Activated gamma-delta T cell (primary cell): ENCODE measurements at places on chromosomes 1 and 21.

DNA sequence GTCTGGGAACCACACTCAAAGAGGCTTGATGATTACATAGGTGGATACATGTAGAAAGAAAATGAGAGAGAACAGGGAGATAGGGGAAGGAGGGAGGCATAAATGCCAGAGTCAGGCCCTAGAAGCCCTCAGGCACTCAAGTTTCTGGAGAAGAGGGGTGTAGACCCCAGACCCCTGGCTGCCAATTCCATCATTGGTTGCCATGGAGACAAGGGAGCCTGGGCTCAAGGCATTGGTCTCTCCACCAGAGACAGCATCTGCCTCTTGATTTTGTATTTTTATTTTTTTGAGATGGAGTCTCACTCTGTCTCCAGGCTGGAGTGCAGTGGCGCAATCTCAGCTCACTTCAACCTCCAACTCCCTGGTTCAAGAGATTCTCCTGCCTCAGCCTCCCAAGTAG is 114.3 kb upstream of the GRIK3 start:
- DNase-seq, result no peak

- DNase-seq, result no peak
Observed at GRCh38 chr1:173330149-173330951, 123.2 kb upstream of the TNFSF4 start.

- DNase-seq, result no peak
Observed at GRCh38 chr21:40540216-40540615, 306.7 kb downstream of the DSCAM start.

- DNase-seq, result no peak
Observed at GRCh38 chr21:45162115-45162514, 87.7 kb downstream of the ADARB1 start.

GRCh38 chr21:31268090-31268489 is 76.0 kb downstream of the TIAM1 start:
- no peak for DNase-seq

- DNase-seq, result peak; percentile 97
Observed at GRCh38 chr1:1231400-1232207, at the start of gene SDF4. SDF4 (minus strand) TSS chr1:1232001; CDS start chr1:1228772, 3,229 bp downstream.

DNA sequence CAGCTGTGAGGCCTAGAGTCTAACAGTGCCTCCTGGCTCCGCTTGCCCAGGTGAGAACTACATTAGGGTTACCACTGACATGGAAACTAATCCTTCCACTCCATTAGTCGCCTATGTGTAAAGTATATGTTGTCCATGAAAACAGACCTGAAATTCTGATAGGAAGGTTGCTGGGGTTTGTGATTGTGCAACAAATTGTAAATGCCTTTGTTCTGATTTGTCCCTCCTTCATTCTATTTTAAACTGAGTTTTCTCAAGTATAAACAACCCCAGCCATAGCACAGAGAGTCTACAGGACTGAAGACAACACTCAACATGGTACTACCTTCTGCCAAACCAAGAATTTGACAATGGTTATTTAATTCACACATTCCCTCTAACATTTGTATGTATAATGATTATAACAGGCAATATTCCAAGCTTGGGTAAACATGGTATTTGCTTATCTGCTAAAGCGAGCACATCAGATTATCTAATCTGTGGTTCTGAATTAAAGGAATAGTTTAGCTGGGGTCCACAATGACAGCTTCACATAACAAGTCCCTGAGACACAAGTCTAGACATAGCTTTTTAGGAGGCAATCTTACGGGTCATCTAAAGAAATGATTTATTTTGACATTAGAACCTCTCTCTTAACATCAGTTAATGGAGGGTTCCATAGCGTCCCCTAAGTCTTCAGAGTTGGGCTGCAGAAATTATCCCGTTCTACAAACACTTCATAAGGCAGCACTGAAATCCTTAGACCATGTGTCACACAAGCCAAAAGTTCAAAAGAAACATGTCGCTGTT is 633.0 kb downstream of the SMYD3 start:
- no peak for DNase-seq

- DNase-seq, result no peak
Observed at GRCh38 chr1:218164930-218165700, 120.0 kb upstream of the RRP15 start.

- DNase-seq, result peak; percentile 78
Observed at GRCh38 chr21:39388038-39388810, 39.3 kb upstream of the HMGN1 start.

DNA sequence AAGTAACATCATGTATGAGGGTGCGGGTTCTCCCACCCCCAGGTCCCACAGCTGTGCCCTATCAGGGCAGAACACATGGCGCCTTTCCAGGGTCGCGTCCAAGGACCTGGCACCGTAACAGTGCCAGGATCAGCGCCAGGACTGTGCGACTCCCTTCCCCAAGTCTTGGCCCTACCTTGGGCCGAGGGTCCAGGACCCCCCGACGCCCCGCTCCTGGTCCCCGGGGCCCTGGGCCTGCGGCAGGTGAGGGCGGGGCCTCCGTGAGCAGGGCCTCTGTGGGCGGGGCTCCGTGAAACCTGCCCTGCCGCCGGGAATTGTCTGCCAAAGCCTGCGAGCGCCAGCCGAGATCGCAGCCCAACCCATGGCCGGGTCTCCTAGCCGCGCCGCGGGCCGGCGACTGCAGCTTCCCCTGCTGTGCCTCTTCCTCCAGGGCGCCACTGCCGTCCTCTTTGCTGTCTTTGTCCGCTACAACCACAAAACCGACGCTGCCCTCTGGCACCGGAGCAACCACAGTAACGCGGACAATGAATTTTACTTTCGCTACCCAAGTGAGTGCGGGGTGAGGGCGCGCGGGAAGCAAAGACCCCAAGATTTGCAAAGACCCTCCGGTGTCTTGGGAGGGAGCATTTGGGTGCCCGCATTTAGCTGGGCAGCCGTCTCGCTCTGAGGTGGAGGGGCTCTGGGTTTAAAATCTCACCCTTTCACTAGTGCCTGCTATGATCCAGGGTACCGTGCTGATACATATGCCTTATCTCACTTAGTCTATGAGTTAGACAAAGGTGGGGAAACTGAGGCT is at the start of gene RHBG:
Gene RHBG, plus strand, starts transcription at position 323 of the 796 bp plus-strand sequence. Its CDS starts 39 bp downstream, at position 362.
- no peak for DNase-seq

GRCh38 chr1:21237446-21238088 is 52.7 kb downstream of the ECE1 start:
- no peak for DNase-seq

DNA sequence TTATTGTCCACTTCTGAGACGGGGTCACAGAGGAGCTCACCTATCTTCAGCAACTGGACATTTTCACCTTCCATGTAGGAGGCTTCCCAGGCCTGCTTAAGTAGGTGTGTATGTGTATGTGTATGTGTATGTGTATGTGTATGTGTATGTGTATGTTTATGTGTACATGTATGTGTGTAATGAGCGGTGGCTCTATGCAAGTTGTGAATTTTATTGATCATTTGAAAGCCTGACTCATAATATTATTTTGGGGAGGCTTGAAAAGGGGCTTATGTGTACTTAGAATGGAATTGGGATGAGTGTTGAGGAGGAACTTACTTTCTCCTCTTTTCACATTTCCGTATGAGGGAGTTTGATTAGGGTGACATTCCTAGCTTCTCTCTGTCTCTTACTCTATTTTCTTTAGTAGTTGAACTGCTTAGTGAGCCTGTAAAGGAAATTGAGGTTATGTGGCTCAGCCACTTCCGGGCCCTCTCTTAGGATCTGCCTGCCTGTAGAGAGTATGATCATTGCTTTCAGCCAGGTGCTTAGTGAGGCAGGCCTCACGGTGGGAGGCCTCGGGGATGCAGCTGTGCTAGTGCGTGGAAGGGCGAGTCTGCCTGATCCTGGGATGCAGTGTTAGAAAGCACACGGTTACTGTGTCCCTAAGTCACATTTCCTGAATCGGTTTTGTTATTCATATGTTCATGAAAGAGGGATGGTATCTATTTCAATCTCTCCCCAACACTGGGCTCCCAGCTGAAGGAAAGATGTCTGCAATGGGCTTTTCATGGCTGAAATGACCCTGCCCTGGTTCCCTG is 61.0 kb downstream of the IER5 start:
- no peak for DNase-seq

GRCh38 chr1:41192456-41193178 is 49.5 kb downstream of the SCMH1 start:
- DNase-seq, result no peak

DNA sequence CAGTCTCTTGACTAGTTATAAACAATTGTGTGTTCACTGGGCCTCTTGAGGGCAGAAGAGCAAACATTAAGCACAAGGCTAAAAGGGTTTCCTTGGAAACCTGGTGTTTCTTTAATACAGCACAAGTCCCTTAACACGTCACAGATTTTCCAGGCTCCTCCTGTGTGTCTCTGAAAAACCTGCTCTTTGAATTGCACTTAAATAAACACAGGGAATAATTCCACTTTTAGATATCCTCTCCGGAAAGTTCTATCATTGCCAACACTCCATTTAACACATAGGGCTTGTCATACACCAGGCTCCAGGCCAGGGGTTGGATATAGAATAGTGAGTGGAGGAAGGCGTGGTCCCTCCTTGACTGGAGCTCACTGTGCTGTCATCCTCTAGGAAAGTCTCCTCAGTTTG is 442.6 kb downstream of the DSCAM start:
- no peak for DNase-seq

GRCh38 chr1:119613769-119614720 is 34.0 kb downstream of the ZNF697 start:
- DNase-seq, result no peak

DNA sequence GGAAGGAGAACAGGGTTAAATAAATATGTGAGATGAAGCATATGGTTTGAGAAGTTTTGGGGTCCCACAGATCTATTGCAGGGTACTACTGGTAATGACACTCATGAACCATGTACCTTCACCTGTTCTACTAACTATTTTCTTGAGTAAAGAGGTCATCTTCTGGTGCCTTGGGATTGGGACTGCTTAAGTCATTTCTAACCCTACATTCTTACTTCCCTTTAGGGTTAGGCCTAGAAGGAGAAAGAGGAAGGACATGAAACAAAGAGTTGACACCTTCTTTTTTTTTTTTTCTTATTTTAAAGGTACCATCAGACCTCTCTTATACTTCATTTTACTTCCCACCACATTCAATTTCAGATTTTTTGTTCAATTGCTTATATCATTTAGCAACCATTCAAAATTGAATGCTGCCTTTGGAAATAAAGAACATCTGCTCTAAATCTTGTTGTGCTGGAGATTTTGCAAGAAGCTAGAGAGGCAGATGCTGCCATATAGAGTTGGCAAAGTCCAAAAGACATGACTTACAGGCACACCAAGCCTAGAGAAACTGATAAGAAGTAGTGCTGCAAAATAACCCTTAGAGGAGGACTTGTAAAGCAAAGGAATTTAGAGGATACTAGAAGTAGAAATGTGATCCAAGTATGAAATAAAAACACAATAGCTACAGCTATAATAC is 374.4 kb upstream of the ST6GALNAC5 start:
- no peak for DNase-seq

- DNase-seq, result no peak
Observed at GRCh38 chr1:214205053-214205452, 75.9 kb upstream of the SMYD2 start.

GRCh38 chr1:212482637-212483441 is 50.1 kb downstream of the NENF start:
- no peak for DNase-seq

GRCh38 chr1:84361796-84362195 is 36.5 kb upstream of the DNASE2B start:
- no peak for DNase-seq

DNA sequence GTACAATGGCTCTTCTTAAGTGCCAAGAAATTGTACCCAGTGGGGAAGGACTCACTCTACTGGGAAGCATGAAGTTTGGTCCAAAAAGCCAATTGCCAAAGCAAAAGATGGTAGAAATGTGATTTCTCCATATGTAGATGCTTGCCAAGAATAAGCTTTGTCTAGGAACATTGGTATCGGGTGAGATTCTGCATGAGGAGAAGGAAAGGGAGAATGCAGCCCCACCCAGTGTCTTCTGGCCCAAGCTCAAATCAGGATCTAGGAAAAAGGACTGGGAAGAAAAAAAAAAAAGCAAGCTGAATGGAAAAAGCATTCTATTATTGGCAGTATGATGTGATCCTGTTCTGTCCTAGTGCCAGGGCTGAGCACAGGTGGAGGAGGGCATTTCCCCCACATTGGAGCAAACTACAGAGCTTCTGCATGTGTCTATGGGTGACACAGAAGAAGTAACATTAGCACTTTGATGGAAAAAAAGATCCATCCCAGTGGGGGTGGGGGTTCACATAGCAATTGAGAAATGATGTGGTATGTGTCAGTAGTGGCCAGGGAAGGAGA is 226.6 kb downstream of the KCNH1 start:
- no peak for DNase-seq

GRCh38 chr1:67308136-67308535 is 463 bp downstream of the IL12RB2 start:
- no peak for DNase-seq

DNA sequence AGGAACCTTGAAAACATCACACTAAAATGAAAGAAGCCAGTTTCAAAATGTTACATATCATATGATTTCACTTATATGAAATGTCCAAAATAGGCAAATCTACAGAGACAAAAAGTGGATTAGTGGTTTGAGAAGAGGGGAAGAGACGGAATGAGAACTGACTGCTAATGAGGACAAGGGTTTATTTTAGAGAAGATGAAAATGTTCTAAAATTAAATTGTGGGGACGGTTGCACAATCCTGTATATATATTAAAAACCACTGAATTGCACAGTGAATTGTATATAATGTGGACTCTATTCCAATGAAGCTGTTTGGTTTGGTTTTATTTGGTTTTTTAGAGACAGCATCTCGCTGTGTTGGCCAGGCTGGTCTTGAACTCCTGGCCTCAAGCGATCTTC is 35.6 kb downstream of the PRPF38A start:
- DNase-seq, result no peak

DNA sequence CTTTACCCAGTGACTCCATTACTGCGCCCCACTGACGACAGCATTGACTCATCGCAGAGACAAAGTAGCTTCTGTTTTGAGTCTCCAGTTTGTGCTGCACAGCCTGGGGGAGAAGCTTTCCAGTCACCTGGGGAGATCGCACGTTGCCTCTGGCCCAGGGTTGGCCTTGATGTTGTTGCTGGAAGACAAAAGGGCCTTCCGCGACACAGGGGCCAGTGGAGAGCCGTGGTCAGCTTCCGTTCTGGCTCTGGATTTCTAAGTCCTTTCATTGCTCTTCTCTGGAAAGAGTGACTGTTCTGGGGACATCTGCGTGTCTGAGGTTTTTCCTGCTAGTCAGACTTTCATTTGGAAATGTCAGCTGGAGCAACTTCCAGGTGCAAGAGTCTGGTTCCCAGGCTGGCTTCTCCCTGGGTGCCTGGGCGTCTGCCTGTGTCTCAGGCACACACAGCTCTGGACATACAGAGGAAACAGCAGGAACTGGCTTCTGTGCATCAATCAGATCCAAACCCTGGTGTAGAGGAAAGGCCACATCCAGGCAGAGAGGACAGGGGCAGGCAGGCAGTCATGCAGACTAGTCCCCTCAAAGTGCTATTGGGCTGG is 257.0 kb downstream of the SIPA1L2 start:
- DNase-seq, result no peak

DNA sequence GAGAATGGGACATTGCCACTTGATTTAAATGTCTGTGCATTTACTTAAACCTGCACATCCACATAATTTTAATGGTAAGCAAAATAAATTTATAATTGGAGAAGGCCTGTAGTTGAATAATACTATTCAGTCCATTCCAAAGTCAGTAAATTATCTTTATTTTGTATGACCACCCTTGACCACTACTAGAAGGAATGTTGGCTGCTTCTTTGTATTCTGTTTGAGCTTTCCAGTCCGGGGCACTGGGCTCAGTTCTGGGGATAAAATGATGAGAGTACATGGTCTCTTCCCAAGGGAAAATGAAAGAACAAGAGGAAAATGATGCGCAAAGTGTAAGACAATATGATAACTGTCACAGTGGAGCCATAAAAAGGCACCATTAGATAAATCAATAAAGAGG is 98.9 kb downstream of the CRB1 start:
- DNase-seq, result no peak
